Stimulated activated CD4-positive, alpha-beta T cell treated with anti-CD3 and anti-CD28 coated beads, Interleukin-1b, Interleukin-23, amount 100 ng/mL, for 24 hours (primary cell): ENCODE measurements at places on chromosomes 16 and 17.

DNA sequence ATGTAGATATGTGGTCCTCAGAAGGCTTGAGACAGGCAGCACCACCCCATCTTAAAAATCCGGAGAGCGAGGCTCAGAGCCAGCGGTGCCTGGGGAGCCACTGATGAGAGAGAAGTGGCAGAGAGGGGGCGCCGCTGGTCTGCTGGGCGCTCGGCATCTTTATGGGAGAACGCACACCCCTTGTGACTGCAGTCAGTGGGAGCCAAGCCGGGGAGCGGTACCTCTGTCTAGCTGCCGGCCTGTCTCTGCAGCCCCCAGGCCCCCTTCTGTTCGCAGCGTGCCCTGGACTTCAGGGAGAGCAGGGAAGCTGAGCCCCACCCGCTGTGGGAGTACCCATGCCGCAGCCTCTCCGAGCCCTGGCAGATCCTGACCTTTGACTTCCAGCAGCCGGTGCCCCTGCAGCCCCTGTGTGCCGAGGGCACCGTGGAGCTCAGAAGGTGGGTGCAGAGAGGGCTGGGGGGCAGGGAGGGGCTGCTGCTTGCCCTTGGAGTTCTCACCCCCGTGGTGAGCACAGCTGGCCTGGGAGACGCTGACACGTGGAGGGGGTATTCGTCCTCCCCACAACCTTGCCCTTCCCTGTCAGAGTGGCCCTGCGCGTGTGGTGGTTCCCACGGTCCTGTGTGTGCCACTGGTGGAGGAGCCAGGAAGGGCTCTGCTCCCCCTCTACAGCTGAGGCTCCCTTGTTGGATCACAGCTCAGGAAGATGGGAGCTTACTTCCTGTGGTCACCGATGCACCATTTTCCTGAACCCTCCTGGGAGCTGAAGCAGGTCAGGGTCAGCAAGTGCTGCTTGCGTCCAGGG, 44.8 kb downstream of the PRMT7 start:
- DNase-seq, result no peak

DNA sequence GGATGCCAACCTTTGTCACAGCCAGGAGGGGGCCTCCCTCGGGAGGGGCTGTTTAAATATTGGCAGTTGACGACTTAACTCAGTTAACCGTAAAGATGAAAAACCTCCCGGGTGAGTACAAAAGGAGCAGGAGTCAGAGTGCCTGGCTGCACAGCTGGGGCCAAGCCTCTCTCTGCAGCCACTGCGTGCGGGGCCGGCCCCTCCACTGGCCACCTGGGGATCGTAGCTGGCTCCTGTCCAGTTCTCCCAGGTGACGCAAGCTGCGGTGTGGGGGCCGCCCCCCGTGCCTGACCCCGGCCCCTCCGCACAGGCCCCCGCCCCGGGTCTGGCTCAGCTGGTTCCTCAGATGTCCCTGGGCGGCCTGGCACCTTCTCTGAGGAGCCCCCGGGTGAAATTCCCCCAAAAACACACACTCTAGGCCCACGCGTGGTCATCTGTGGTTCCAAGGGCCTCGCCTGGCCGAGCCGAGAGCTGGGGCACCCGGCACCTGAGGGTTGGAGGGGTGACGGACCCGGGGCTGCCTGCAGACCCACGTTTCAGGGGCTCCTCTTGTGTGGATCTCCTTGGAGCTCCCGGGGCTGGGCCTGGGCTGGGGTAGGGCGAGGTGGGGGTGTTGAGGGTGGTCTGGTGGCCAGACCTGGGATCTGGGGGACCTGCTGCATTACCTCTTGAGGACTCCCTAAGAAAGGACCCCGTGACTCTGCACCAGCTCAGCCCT, 7.4 kb upstream of the CACNA1H start:
- no peak for DNase-seq

DNA sequence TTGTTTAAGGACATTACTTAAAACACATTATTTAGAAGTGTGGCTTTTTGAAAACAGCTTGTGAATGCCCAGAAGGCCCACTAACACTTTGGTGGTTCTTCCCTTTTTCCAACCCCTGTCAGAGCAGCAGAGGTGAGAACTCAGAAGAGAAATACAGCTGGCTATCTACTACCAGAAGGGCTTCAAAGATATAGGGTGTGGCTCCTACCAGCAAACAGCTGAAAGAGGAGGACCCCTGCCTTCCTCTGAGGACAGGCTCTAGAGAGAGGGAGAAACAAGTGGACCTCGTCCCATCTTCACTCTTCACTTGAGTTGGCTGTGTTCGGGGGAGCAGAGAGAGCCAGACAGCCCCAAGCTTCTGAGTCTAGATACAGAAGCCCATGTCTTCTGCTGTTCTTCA, 6.9 kb upstream of the RAPGEFL1 start:
- DNase-seq, result no peak

DNA sequence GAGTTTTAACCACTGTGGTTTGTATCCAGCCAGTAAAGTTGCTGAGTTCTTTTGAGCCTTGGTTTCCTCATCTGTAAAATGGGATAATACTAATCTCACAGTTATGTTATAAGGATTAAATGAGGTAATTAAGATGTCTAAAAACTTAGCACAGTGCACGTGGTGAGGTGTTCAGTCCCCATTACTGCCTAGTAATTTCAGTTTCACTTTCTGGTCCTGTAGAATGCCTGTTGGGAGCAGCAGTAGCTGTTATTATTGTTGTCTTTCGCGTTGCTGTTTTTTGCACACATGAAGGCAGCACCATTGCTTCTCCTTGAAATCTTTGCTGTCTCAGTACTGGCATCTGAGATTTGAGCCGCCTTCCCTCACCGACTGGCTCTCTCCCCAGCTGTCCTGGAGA, 182.4 kb downstream of the DNAH9 start:
- DNase-seq, result no peak

- DNase-seq, result no peak
Observed at GRCh38 chr16:55466209-55466608, 12.8 kb upstream of the MMP2 start.

- no peak for DNase-seq
Observed at GRCh38 chr16:75343941-75344340, 89.4 kb downstream of the CFDP1 start.

DNA sequence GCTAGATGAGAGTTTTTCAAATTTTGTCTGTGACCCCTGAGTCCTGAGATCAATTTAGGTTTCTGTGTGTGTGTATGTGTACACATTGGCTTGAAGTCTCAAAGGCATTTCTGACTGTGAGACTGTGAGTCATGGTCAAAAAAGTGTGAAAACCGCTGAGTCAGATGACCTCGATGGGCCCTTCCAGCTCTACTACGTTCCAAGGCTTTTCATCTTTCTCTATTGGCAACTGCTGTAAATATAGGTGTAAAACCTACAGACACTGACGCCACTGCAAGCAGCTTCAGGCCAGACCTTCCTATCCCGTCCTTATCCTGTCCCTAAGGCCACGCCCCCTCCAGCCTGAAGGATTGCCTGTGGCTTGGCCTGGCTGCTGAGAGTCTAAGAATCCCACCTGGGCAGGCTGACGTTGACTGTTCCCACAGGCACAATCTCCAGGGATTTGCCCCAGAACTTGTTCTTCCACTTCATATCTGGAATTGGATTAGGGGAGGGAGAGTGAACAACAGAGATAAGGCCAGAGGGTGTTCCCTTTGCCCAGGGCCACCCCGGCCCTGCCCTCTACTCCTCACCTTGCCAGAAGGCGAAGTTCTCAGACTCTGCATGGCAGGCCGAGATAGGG, 11.3 kb downstream of the OSBPL7 start:
- DNase-seq, result no peak

DNA sequence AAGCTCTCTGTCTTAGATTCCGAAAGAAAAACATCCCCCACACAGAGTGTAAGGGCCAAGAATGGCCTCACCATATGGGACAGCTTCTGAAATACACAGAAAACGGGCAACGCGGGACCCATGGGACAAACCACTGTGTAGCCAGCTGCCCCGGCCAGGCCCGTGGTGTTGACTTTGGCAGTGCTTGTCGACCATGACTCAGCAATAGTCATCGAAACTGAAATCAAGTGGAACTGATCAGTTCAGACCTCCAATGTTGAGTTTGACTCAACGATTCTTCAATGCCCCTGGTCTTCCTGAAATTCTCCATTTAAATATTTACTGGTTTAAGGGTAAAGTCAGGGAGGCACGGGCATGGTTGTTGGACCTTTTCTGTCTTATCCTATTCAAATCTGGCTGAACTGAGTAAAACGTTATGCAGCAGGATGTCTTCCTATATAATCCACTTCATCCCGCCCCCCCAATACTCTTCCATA, 27.5 kb downstream of the ZFHX3 start:
- no peak for DNase-seq

DNA sequence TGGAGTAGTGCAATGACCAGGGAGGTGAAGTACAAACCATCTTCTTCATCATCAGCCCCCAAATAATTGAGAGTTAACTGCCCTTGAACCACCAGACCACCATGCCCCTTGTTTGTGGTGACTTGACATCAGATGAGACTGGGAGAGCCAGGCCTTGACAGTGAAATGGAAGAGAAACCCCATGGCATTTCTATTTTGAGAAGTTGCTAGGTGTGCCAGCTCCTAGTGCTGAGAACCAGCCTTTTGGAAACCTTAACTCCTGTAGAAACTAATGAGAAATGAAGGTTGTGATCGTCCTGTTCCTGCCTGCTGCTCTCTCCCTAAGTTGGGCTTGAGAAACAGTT, 2.8 kb downstream of the TMEM94 start:
- no peak for DNase-seq

GRCh38 chr16:87598431-87598830, 3.9 kb upstream of the JPH3 start:
- no peak for DNase-seq

GRCh38 chr16:64910356-64910755, 211.5 kb downstream of the CDH11 start:
- no peak for DNase-seq

DNA sequence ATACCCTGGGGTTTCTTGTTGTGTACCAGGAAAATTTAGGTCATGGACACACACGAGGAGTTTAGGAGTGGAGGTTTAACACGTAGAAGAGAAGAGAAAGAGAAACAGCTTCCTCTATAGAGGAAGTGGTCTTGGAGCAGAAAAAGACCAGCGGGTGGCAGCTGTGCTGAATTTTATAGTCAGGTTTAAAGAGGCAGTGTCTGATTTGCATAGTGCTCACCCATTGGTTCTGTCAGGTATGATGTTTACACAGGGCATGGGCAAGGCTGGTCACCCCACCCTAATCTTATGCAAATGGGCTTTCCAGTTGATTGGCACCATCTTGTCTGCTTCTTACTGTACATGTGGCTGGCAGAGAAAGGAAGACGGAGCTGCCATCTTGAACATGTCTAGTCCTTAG, 309.0 kb downstream of the CDH13 start:
- no peak for DNase-seq

- DNase-seq, result no peak
Observed at GRCh38 chr16:19295393-19295792, 9.9 kb downstream of the CLEC19A start.

DNA sequence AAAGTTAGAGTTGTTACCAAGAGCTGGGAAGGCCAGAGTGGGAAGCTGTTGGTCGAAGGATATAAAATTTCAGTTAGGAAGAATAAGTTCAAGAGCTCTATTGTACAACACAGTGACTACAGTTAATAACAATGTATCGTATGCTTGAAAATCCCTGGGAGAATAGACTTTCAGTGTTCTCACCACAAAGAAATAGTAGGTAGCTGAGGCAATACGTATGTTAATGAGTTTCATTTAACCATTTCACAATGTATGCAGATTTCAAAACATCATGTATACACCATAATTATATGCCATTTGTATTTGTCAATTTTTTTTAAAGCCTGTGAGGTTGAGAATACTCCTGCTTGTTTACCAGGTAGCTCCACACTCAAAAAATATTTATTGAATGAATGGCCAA, 41.5 kb upstream of the MYOCD start:
- no peak for DNase-seq

GRCh38 chr17:70153210-70153609, 16.1 kb upstream of the KCNJ2 start:
- no peak for DNase-seq
